ENCODE measurements at places on chromosomes 7 and 10.

GRCh38 chr7:65503434-65504152 lies 129.9 kb downstream of the ZNF92 start:
- DNase-seq = no peak

DNA sequence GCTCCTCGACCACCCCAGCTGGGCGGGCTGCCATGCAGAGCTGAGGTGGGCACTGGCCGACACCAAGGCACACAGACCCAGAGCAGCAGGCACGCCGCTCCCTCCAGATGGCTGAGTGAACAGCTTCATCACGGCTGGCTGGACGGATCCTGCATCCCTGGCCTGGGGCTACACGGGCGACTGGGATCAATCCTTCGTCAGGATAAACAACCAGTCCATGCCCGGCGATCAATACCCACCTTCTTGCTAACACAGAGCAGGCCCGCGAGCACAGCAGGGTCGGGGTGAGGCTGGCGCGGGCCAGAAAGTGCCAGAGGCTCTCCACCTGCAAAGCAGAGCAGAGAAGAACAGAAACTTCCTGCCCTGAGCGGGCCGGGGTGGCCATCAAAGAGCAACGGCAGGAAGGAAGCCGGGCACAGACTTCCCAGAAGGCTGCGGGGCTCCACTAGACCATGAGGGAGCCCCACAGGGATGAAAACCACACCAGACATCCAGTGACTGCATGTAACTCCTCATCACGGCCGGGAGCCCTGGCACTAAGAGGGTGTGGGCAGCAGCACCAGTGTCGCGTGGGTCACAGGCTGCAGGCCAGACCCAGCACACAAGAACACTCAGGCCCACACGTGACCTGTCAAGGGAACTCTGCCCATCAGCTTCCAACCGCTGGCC lies 166.4 kb downstream of the MAD1L1 start:
- DNase-seq = no peak

DNA sequence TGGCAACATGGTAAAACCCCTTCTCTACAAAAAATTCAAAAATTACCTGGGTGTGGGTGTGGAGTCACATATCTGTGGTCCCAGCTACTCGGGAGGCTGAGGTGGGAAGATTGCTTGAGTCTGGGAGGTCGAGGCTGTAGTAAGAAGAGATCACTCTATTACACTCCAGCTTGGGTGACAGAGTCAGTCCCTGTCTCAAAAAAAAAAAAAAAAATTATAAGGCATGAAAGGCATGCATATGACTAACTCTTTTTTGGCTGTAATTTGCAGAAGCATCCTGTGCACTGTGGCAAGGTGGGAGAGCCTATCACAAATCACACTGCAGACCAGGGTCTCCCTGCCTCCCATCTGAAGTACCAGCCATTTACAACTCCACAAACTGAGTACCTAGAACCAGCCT lies 14.1 kb upstream of the MYPN start:
- no peak for DNase-seq

DNA sequence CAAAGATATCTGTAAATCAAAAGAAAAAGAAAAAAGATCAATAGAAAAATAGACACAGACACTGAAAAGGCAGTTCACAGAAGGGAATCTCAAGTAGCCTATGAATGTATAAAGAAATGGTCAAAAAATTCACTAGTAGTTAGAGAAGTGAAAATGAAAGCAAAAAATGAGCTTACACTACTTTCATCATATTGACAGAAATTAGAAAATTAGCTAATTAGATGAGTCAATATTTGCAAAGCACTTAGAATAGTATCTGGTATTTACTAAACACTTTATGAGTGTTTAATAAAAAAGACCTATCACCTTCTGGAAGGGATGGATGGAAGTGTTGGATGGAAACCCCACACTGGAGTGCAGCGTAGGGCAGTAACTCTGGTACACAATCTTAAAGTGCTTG lies 1.7 kb upstream of the CFAP58 start:
- no peak for DNase-seq

DNA sequence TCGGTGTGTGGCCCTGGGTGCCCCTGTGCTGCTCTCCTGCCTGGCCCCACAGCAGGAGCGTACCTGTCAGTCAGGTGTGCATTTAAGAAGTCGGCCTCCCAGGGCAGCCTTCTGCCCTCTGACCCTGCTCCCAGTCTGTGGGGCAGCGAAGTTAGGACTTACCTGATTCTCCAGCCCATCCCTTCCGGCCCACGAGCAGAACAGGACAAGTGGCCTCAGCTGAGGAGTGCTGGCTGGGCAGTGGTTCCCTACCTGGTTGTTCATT lies 24.7 kb downstream of the CTBP2 start:
- no peak for DNase-seq

DNA sequence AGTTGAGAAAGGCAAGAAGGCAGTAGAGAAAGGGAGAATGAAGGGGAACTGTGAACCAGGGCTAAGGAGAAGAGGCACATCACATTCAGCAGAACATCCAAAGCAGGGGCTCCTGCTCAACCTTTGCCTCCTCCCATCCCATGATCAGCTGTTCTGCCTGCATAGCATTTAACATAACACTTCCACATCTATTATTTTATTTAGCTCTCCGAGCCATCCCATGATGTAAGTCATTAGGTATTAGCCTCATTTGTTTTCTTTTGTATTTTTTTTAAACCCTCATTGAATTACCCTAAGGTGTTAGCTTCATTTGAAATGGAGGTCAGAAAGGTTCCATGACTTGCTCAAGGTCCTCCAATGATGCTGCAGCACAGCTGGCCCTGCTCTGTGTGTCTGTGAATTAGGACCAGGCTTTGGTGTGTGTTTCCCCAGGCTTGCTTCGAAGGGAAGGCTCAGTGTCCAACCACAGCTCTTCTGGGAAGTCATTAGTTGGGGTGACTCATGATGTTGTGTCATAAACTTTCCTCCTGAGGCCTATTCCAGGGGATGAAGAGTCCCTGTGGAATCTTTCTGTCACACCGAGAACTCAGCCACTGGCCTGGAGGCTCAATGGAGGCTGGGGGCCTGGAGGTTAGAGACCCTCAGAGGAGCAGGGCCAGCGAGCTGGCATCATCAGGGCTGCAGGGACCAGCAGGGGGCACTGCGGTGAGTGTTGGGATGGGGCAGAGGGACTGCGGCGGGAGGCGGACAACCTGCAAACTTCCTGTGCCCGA lies 16.5 kb downstream of the NPFFR1 start:
- DNase-seq = peak; percentile 6

GRCh38 chr7:35781200-35781701 lies 19.6 kb upstream of the SEPTIN7 start:
- no peak for DNase-seq

- no peak for DNase-seq
Observed at GRCh38 chr7:109763611-109764010, 1193.9 kb downstream of the DNAJB9 start.

- no peak for DNase-seq
Observed at GRCh38 chr7:74231232-74231590, 21.4 kb downstream of the LAT2 start.
